ENCODE measurements at places on chromosomes 2 and 18. TPM values are rescaled to one million over a fixed set of nuclear protein-coding genes. Genes with fewer than 3 reads are reported as not detected.

SERPINB3 gene
- not detected for total RNA-seq

SKA1 gene
- total RNA-seq, result not detected

OTOF gene
- total RNA-seq, result not detected

LYG1 gene
- total RNA-seq, result not detected

TET3 gene
- total RNA-seq, result 14.7 TPM

RASGRP3 gene
- 13.4 TPM for total RNA-seq

SRD5A2 gene
- not detected for total RNA-seq

CSRNP3 gene
- total RNA-seq, result 0.87 TPM

GRCh38 chr2:222481941-222482340, 57.6 kb downstream of the SGPP2 start:
- no peak for DNase-seq

DNA sequence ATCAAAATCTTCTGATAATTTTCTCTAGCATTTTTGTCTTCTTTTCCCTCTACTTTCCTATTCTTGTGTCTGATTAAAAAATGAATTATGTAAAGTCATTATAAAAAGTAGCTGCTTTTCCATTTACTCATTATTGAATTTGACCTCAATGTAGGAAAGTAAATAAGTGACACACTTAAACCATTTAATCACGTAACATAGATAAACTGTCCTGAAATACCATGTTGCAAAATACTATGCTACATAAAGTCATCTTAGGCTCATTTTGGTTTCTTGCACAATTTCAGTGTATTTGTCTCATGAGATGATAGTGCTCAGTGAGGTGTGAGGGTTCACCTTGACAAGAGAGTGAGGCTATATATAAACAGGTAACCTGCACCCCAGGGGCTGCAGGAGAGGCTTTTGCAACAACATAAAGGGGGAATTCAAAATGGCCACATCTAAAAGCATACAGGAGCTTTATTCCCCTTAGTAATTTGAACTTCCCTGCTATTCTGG, 502.7 kb downstream of the RNF144A start:
- no peak for DNase-seq

- no peak for DNase-seq
Measured at GRCh38 chr18:36374262-36374661, 76.7 kb downstream of the FHOD3 start.

DNA sequence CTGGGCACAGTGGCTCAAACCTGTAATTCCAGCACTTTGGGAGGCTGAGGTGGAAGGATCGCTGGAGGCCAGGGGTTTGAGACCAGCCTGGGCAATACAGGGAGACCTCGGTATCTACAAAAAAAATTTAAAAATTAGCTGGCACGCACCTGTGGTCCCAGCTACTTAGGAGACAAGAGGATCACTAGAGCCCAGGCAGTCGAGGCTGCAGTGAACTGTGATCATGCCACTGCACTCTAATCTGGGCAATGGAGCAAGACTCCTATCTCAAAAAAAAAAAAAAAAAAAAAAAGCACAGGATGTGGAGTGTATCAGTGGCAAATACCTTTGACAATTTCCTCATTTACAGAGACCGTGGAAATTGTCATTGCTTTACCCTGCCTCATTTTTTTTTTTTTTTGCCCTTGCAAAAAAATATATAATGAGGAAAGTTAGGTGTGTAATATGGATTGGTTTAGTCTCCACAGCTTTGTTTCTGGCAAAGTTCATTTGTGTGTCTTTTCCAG, 20.9 kb upstream of the PPP1CB start:
- DNase-seq, result no peak

DNA sequence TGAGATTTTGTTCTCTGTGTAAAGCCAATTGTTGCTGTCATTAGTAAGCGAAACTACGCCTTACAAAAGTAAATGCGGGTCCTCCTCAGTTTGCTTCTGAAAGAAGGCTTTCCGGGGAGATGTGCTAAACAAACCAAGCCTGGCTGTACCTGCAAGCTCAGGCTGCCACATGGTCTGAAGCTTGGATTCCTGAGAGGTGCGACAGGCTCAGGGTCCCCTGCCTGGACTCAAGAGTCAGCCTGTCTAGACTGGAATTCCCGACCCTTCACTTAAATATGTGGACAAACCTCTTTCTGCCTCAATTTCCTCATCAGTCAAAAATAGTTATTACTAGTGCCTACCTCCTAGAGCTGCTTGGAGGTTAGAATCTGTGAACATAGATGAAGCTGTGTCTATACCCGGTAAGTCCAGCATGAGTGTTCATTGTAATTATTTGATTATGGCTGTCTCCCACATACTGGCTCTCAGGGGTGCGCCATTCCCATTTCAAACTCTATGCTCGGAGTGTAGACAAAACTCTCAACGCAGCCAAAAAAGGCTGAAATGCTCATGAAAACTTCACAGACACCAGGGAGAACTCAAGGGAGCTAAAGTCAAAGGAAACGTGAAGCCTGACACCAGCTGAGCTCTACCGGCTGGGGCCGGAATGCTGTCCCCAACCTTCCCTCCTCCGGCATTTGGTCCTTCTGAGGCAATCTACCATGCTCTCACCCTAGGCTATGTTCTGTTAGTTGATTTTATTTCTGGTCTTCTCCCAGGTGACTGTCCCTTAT, 31.4 kb downstream of the SOWAHC start:
- DNase-seq, result no peak

DNA sequence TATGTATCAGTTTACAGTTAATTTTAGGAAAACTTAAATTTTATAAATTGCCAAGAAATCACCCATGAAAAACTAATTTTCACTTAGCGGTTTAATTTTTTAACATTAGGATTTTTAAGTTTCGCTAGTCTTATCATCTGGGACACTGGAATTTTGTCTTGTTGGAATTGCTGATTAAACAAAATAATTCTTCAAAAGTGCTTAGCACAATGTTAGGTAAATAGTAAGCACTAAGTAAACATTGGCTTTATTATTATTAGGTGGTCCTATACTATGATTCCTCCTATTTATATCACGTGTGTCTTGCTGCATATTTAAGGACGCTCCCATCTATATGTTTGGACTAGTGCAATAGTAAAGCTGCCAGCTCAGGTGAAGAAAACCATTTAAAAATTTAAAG, 54.6 kb upstream of the MAP4K3 start:
- DNase-seq, result no peak

DNA sequence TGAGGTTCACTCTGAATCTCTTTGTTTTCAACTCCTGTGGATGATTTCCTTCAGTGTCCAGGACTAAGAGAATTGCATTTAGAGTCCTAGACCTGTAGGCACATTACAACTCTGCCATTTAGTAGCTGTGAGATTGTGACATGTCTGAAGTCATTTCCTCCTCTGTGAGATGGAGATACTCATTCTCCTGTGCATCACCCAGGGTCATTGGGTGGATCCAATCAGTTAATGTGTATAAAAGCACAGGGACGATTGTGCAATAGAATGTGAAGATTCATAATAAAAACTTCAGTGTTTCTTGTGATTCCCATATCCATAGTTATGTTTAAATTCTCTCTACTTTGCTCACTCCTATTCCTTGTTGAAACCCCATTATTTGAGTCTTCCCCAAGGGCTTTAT, 113.6 kb downstream of the DIS3L2 start:
- no peak for DNase-seq

- no peak for DNase-seq
Measured at GRCh38 chr2:88125344-88125923, 2.4 kb downstream of the FABP1 start.

DNA sequence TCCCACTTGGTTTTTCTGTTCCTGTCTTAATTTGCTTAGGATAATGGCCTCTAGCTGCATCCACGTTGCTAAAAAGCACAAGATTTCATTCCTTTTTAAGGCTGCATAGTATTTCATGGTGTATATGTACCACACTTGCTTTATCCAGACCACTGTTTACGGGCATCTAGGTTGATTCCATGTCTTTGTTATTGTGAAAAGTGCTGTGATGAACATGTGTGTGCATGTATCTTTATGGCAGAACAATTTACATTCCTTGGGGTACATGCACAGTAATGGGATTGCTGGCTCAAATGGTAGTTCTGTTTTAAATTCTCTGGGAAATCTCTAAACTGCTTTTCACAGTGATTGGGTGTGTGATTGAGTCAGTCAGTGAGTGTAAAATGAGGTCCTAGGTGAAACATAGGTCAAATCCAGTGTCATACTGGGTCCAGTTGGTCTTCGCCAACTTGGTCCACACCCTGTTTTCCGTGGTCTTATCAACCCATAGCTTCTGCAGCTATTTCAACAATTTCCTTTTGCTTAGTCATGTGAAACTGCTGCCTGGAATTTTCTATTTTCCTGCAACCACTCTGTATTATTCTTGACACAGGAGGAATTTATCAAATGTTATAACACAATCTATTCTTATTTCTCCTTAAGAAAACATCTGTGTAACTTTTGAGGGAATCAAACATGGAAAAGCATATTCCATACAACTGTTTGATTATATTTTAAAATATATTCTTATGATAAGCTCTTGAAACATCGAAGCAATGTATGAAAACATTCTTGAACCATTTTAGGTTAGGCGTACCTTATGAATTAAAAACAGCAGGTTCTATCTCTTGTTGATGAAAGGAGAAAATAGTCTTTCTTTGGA, 82.9 kb downstream of the ADCYAP1 start:
- DNase-seq, result no peak

DNA sequence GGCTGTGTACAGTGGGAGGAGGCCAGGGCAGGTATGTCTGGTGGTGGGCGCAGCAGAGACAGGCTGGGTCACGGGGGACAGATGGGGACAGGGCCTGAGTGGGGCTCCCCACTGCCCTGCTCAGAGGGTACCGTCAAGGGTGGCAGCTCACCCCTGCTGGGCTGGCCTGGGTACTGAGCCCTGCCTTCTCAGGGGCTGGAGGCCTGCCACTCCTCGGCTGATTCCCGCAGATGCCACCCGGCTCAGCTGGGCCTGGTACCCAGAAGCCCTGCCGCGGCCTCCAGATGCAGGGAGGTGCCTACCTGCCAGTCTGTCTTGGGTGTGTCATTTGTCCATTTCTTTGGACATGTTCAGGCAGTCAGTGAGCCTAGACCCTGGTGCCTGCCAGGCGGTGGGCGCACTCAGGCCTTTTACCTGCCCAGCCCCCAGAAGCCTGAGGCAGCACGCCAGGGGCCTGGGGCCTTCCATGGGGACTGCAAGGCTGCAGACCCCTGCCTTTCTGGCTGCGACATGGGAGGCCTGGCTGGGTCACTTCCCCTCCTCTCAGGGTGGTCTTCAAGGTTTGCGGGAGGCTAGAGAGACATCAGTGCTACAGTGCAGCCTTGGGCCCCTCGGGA, 3.3 kb downstream of the SNORC start:
- DNase-seq, result no peak

- peak; percentile 35 for DNase-seq
Measured at GRCh38 chr2:66897181-66897580, 462.3 kb downstream of the MEIS1 start.

- peak; percentile 46 for DNase-seq
Measured at GRCh38 chr2:102514061-102514785, 41.2 kb downstream of the SLC9A4 start.

DNA sequence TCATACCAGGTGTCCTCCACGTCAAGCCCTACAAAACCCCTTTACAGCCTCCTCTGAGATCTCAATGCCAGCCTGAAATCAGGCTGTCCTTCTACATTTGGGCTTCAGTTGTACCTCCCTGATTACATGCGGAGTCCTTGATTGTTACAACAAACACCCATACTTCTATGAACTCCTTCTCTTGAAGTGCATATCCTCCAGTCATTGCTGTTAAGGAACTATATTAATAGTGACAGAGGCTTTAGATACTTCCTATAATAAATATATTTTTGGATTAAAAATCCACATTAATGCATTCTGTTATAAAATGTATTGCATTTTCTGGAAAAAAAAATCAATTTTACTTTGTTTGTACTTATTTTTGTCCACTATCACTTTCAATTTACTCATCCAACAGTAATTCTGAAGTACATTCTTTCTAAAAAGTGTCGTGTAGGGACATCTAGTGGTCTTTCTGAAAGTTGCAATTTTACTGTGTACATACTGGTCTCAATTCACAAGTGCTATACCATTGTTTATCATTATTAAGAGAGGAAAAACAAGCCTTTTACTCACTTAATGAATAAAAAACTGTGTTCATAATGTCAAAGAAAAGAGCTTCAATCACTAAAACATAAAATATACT, 316.4 kb downstream of the DSEL start:
- DNase-seq, result no peak

DNA sequence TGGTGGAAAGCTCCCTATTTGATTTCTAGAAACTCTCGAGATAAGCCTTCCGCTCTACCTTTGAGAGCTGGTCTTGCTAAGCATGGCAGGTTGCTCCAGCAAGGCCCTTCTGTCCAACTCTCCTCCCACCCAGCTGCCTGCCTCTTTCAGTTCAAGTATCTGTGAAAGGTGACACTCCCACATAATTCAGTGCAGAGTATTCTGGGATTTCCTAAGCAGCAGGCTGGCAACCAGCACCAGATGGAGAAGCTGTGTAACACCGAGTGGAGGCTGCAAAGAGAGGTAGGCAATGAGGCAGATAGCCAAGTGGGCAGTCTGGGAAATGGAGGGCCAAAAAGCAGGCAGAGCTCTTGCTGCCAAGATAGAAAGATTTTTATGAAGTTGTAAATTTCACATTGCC, 88.4 kb upstream of the CAVIN2 start:
- no peak for DNase-seq

DNA sequence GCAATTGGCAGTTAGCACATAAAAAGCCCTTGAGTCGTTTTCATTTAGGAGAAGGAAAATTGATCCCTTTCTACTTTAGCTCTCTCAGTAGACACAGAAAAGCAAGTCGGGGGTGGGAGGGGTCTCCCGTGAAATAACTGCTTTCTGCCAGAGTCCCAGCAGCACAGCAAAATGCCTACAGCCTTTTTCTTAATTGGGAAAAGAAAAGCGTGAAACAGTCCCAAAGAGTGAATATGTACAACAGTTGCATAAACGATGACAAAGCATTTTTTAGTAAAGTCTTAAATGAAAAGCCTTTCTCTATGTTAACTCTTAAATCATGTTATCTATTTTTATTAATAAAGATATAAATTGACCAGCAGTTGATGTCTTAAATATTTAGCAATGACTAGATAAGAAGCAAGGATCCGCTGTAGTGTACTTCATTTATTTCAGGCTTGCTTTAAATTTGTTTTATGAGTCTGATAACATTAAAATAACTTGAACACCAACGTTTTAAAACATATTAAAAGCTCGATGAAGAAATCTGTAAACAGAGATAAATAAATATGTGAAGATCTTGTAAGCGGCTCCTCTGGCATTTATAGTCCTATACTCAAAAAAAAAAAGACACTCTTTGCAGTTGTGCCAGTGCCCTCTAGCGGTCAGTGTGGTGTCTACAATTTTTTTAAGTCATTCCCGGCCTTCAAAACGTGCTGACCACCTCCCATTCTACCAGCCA, 42.3 kb upstream of the ATIC start:
- peak; percentile 64 for DNase-seq

- DNase-seq, result no peak
Measured at GRCh38 chr2:67256892-67257291, 140.2 kb upstream of the ETAA1 start.

- no peak for DNase-seq
Measured at GRCh38 chr2:19838616-19839015, 63.2 kb downstream of the TTC32 start.

- no peak for DNase-seq
Measured at GRCh38 chr2:159086826-159087225, 118.4 kb downstream of the TANC1 start.

- DNase-seq, result no peak
Measured at GRCh38 chr2:122643725-122644329, 888.4 kb downstream of the TSN start.
